NCI-H524 treated with DMSO at 0.1 percent for 48 hours (cell line): ENCODE measurements at places on chromosomes 2 and 18.

- DNase-seq: no peak
Observed at GRCh38 chr2:125560855-125561254, 1095.1 kb upstream of the GYPC start.

- DNase-seq: no peak
Observed at GRCh38 chr2:217798191-217798590, 204.6 kb downstream of the TNS1 start.

DNA sequence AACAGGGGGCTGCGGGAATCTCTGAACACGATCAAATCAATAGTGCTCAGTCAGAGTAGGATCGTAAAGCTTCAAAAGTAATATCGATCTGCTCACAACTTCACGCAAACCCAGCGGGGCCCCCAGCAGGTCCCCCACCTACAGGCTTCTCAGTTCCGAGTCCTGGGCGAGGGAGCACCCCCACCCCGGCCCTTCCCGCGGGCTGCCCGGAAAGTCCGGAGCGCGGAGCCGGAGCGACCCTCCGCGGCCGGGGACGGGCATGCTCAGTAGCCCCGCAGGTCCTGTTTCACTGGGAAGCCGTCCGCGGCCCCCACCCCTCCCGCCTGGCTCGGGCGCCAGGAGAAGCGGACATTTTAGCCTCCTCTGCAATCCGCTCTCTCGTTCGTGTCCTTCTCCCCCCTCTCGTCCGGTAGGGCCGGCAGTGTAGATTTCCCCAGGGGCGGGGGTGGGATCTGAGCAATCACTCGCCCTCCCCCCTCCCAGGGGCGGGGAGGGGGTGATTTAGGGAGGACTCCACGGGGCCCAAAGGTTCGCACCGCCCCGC, 3.3 kb upstream of the SPRED2 start:
- DNase-seq: peak; percentile 26

GRCh38 chr2:206859330-206859739, 80.0 kb upstream of the CPO start:
- DNase-seq: no peak

GRCh38 chr2:100275200-100275589, 47.1 kb downstream of the LONRF2 start:
- no peak for DNase-seq

DNA sequence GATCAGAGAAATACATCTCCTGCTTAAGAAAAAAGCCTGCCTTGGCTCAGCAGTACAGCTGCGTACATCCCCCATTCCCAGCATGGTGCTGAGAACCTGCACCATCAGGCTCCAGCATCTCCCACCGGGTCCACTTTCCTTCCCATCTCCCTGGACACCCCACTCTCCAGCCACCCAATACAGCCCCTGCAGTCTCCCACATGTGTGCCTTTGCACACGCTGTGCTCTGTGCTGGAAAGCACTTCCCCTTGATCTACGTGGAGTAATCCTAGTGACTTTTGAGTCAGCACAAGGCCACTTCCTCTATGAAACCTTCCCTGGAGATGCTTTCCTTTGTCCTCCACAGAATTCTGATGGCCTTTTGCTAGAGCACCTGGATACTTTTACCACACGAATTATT, 17.0 kb downstream of the STAT1 start:
- no peak for DNase-seq

DNA sequence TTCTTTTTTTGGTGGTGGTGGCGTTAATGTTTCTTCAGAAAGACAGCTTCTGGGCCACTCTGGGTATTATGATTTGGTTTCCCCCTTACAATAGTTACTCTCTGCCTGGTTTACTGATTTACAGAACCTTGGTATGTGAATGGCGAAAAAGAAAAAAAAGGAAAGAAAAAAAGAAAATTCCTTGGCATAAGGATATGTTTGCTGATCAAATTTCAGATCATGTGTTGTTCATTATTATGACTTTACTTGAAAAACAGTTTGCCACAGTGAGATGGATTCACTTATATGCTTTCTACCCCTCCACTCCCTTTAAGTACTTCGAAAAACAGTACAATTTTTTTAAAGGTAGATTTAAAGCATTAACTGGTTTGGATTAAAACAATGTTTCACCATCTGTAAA, 21.0 kb downstream of the BCL11A start:
- DNase-seq: no peak

DNA sequence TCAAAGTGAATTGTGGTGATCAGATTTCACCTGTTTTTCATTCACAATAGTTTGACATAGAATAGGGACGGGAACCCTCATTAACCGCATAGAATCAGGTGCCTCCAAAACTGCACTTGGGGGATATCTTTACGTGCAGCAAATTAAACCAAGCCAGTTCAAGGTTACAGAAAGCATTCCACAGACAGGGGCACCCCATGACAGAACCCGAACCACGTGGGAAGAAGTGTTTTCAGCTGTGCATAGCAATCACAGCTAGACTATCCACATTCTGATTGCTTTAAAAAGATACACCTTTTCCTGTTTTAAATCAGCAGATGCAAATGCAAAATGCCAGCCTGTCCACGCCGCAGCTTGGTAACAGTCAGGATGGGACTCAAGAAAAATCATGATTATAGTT, 205.8 kb downstream of the ANAPC1 start:
- no peak for DNase-seq

DNA sequence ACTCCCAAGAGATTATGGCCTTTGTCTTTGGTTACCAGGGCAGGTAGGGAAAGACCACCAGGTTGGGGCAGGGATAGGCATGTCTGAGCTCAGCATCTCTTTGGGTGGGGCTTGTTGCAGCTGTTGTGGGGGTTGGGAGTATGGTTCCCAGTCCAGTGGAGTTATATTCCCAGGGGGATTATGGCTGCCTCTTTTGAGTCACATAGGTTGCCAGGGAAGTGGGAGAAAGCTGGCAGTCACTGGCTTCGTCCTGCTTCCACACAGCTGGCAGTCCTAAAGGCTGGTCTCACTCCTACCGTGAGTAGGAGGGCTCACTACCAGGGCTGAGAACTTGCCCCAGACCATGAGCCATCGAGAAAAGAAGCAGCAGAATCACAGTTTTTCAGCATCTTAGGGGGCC, 79.1 kb downstream of the LYPD6 start:
- no peak for DNase-seq
